Activated T-helper 1 cell treated with anti-CD3 and anti-CD28 coated beads, Interleukin-12 subunit alpha, Interleukin-12 subunit beta, Interleukin-2, Interleukin-4 antibody, amounts not matched to agents 30 ng/mL and 10 ng/mL and 1 ng/mL, durations not matched to agents 14 hours and 24 hours and 36 hours (primary cell): ENCODE measurements at places on chromosomes 6 and 20. TPM values are rescaled to one million over a fixed set of nuclear protein-coding genes. Genes with fewer than 3 reads are reported as not detected.
A peak's percentile ranks its signal among the peaks of the same experiment; 100 is the strongest.

- H3K27me3 ChIP-seq = no peaks in the 10 kb centered on the region
- peaks cover 42% of the 10 kb centered on the region for H3K4me1 ChIP-seq
- DNase-seq = no peak
Measured at GRCh38 chr6:14857001-14857400, 388.9 kb upstream of the JARID2 start.

DNA sequence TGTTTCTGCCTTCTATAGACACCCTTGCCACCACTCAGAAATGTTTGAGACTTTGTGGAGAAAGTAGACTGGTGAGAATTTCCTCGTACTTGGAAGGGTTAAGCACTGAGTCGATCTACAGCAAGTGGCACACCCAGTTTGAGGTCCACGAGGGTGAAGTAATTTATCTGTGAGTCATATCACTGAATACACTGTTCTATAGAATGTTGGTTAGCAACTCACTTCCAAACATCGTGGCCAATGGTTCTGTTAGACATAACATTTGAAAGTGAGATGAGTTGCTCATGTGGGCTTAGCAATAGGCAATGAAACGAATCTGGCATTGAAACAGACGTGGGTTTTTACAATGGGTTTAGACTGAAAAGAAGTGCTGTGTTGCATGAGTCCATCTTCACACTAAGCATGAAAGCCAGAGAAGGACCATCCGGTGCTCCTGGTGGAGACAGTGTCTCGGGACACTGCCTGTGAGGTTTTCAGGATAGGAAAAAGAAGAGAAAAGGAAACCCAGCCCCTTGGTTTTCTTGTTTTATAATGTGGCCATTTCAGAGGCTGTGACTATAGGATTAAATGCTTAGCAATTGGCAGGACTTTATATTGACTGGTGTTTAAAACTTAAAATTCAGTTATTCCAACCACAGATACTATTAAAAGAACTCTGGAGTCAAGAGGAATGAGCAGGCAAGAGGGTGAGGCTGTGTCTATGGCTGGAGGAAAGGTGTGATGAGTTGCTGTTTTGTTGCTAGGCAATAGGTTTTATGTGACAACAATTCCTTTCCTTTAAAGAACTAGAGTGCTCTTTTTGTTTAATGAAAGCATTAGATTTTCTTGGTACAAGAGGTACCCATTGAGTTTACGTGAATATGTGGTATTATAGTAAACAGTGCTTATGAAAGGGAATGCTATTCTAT, 31.0 kb upstream of the EZR start:
- no peaks in the 10 kb centered on the region for H3K27me3 ChIP-seq
- H3K4me3 ChIP-seq = peak overlapping the region; percentile 56
- DNase-seq = peak; percentile 66
- H3K36me3 ChIP-seq = peaks cover 2% of the 10 kb centered on the region

DNA sequence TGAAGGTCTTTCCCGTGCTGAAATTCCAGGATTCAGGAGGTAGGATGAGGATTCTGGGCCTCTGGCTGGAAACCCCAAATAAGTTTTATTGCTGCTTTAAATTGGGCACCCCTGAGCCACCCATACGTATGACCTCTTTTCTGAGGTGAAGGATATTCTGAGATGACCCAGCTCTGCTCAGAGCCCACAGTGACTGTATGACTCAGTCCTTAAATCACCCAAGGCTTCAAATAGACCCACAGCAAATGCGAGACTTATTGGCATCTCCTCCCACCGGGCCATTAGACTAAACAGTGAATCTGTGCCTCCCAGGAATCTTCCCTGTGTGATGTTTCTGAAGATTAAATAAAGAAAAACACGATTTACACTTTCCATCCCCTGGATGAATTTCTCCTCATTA, 9.5 kb downstream of the SIRPG start:
- no peak overlapping the region for H3K4me3 ChIP-seq
- peaks cover 56% of the 10 kb centered on the region for H3K36me3 ChIP-seq
- H3K4me1 ChIP-seq = peaks cover 57% of the 10 kb centered on the region

The SLC17A9 gene
- 7.6 and 8.6 TPM in 2 replicates for total RNA-seq

GRCh38 chr20:42461965-42462593, 727.6 kb downstream of the PTPRT start:
- H3K27ac ChIP-seq = no peak overlapping the region
- no peak for DNase-seq
- H3K36me3 ChIP-seq = no peaks in the 10 kb centered on the region
- H3K27me3 ChIP-seq = no peaks in the 10 kb centered on the region
- no peaks in the 10 kb centered on the region for H3K4me1 ChIP-seq

DNA sequence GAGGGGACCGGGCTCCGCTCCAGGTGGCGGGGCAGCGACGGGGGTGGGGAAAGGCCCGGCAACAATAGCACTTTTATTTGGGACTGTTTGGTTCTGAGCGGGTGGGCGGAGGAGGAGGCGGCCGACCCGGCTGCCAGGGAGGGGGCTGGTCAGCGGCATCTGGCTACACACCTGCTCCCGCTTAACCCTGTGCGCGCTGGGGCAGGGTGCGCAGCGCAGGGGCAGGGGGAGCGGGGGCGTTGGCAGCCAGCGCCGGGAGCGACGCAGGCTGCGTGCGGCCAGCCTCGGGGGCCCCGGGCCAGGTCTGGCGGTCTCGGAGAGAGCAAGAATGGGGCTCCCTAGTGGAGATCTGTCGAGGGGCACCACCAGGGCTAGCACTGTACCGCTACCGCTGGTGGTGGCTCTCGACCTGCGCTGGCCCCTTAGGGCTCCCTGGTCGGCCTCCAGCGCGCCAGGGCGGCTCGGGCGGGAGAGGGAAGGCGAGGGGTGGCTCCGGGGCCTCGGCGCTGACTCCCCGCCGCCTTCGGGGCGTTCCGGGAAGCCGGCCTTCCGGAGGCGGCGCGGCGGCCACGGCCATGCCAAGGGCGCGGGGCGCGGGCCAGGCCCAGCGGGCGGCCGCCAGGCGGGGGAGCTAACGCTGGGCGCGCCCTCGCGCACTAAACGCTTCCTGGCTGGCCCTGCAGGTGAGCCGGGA, 92.4 kb downstream of the NCR2 start:
- H3K27me3 ChIP-seq = peaks cover 25% of the 10 kb centered on the region
- H3K4me3 ChIP-seq = no peak overlapping the region
- DNase-seq = no peak
- H3K27ac ChIP-seq = no peak overlapping the region
- peaks cover 16% of the 10 kb centered on the region for H3K4me1 ChIP-seq

- peaks cover 2% of the 10 kb centered on the region for H3K36me3 ChIP-seq
- peaks cover 10% of the 10 kb centered on the region for H3K4me1 ChIP-seq
- no peak for DNase-seq
- no peaks in the 10 kb centered on the region for H3K27me3 ChIP-seq
Measured at GRCh38 chr6:5525209-5525608, 263.9 kb downstream of the FARS2 start.

- no peak overlapping the region for H3K4me3 ChIP-seq
- no peak overlapping the region for H3K27ac ChIP-seq
- no peaks in the 10 kb centered on the region for H3K27me3 ChIP-seq
- no peaks in the 10 kb centered on the region for H3K4me1 ChIP-seq
- no peak for DNase-seq
Measured at GRCh38 chr6:143078468-143079324, 18.0 kb downstream of the AIG1 start.

The PNLDC1 gene
- 0.56 and 0.78 TPM in 2 replicates for total RNA-seq
